T-helper 9 cell (primary cell): ENCODE measurements at places on chromosomes 4 and X.

GRCh38 chr4:142818476-142818875, 27.6 kb downstream of the INPP4B start:
- no peak for DNase-seq

DNA sequence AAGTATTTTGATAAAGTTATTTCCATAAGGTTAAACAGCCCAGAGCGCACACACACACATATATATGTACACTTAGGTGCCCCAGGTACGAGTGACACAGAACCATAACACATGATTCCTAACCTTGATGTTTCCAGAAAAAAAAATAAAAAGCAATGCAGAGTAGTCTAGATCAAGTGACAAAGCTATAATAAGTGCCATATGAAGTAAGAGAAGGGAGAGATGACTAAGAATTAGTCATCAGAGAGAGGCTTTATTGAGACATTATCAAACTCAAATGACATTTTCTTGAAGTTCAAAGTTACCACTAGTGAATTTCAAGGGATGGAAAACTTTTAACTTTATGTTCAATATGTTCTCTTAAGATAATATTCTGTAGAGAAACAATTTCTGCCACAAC, 215.0 kb downstream of the HTR2C start:
- DNase-seq = no peak

DNA sequence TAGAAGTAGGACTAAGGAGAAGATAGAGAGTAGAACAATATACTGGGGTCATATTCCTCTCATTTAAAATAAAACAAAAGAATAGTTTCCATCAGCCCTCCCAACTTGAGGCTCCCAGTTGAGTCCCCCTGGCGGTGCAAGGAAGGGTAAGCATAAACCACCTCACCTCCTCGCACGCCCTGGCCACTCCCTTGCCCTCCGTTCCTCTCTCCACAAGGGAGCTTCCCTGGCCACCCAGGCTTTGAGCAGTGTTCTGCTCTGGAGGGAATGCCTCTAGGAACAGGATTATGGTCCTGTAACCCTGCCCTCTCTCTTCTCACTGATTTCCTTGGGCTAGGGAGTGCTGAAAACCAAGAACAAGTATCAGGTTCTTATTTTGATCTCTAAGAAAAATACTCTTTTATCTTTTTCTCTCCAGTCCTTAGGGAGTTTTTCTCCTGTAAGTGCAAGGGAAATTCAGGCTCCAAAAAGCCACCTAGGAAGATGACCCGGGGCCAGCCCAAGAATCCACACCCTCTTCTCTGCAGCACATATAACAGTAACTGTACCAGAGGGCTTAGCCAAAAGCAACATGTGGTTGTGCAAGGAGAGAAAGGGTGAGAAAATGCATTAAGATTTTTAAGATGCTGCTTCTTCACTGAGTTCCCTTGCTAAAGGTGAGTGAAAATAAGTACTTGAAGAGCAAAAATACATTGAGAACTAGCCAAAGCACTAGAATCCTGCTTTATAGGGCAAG, 69.9 kb downstream of the USP38 start:
- DNase-seq = no peak

DNA sequence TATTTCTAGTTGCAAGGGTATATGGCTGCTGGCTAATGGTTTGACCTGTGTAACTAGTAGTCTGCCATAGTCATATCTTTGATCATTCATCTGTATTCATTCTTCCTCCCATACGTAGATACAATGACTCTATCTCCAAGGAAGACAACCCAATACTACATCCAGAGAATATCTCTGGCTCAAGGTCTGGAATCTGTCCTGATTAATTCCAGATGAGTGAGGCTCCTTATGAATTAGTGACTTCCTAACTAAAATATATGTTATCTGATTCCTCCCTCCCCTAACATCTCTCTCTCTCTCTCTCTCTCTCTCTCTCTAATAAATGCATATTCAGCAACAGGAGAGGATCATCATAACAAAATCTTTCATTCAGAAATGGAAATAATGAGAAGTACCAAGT, 641.5 kb downstream of the FAT4 start:
- DNase-seq = no peak

GRCh38 chrX:153379508-153379907, 21.6 kb downstream of the PNMA6E start:
- no peak for DNase-seq

- DNase-seq = no peak
Observed at GRCh38 chr4:15021311-15021710, 19.0 kb downstream of the CPEB2 start.

DNA sequence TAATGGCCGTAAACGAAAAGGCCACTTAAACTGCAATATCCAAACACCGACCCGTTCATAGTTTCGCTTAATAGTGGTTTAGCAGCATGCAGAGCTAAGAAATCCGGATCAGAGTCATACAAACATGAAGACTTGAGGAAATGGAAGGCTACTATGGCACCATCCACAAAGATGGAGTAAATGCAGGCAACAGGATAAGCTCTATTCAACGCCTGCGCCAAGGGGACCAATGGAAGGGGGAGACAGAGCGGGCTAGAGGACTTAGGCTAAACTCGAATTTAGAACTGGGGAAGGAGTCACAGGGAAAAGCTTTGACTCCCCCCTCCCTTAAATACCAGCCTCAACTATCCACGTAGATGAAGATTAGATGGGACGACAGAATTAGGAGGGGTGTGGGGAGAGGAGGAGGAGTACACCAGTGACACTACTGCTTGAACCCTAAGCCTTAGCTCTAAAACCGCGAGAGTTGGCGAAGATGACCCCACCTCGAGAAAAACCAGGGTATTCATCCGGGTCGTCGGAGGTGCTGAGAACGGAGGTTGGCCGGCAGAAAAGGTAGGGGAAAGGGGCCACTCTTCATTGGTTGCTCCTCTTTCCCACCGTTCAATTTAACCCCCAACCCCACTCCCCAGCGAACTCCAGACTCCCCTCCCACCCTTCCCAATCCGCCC, 3.5 kb downstream of the HUWE1 start:
- DNase-seq = peak; percentile 18
